ENCODE measurements at places on chromosomes 2 and 18. TPM values are rescaled to one million over a fixed set of nuclear protein-coding genes. Genes with fewer than 3 reads are reported as not detected.

Gene DSEL
- total RNA-seq: 59.0 TPM

Gene FBLN7
- 2.5 TPM for total RNA-seq

Gene GDF7
- total RNA-seq: under 0.01 TPM

Gene DNAJC5G
- not detected for total RNA-seq

Gene PTPRN
- 32.7 TPM for total RNA-seq

Gene PAIP2B
- 13.3 TPM for total RNA-seq

Gene DSC1
- total RNA-seq: 0.25 TPM

Gene AQP4
- total RNA-seq: 84.8 TPM

Gene DNAJC10
- 46.0 TPM for total RNA-seq

Gene ACTG2
- 0.98 TPM for total RNA-seq

Gene PSMA8
- not detected for total RNA-seq

Gene EGR4
- not detected for total RNA-seq

Gene EPAS1
- 13.5 TPM for total RNA-seq

Gene ERFE
- total RNA-seq: 0.74 TPM

Gene TTN
- total RNA-seq: 1.2 TPM

Gene THSD7B
- total RNA-seq: 12.3 TPM

Gene ETAA1
- total RNA-seq: 17.2 TPM

Gene BOD1L2
- not detected for total RNA-seq

Gene INO80D
- 24.3 TPM for total RNA-seq

Gene SPR
- total RNA-seq: 1.2 TPM

Gene DNER
- total RNA-seq: 75.7 TPM

Gene SULT1C4
- total RNA-seq: 16.7 TPM

Gene LTBP1
- 30.7 TPM for total RNA-seq

Gene ONECUT2
- 1.2 TPM for total RNA-seq

Gene FSHR
- not detected for total RNA-seq

Gene TCF4
- total RNA-seq: 487 TPM

Gene CAPN10
- 18.2 TPM for total RNA-seq

Gene ABCG5
- total RNA-seq: not detected

Gene CLK1
- 168 TPM for total RNA-seq

Gene AMER3
- total RNA-seq: 26.8 TPM

Gene DTNA
- total RNA-seq: 43.0 TPM

Gene ALPI
- not detected for total RNA-seq

Gene CD28
- total RNA-seq: 0.25 TPM

Gene ST3GAL5
- total RNA-seq: 26.6 TPM

Gene CBLN2
- 219 TPM for total RNA-seq

Gene TNFRSF11A
- under 0.01 TPM for total RNA-seq

Gene ARPC2
- 95.6 TPM for total RNA-seq

Gene ZNF385B
- 2.5 TPM for total RNA-seq
